ENCODE measurements at places on chromosomes 4 and X.

- no peak for DNase-seq
Measured at GRCh38 chr4:37890801-37891259, at the start of gene TBC1D1. Gene TBC1D1 (plus strand): TSS chr4:37891084. CDS start chr4:37902096, 11,012 bp downstream.

DNA sequence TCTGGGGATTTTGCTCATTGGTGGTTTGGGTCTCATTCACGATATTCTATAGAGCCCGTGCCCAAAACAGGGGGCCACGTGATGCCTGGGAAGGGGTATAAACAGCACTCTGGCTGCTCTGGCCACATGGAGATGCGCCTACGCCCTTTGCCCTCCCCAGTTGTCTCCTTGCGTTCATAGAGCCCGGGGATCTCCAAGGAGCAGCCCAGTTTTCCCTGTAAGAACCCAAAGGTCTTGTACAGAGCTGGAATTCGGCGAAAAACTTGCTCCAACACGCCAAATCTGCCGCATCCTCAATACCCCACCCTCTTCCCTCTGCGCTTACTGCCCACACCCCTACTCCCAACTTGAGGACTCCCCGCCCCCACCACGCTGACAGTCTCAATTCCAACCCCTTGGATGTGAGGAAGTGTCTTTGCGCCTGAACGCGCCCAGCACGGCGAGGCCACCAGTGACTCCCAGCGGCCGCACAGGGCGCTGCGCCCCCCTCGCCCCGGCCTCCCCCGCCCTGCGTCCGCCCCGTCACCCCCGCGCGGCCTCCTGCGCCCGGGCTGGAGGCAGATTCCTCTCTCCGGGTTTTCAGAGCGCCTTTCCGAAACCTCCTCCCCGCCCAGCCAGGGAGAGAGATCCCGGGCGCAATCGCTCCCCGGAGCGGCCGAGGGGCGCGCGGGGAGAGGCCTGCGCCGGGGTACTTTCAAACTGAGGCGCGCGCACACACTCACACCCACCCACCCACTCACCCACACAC, at the start of gene NHS:
Gene NHS (plus strand): TSS at position 582 of the 748 bp plus-strand sequence. CDS start 558 bp downstream, outside the sequence.
- DNase-seq: no peak

DNA sequence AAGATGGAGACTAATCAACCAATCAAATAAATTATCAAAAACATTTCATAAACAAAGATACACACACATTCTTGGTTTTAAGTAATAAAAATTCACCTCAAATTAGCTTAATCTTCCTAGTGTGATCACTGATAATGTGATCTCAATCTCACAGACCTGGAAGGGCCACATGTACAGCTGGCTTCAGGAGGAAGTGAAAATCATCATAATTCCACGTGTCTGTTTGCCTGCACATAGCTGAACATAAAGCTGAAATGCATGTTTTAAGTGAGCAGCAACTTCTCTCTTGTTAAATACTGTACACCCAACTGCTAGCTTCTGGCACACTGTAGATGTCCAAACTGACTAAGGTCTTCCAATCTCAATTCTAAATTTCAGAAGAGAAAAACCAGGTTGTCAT, 53.8 kb downstream of the ARHGAP6 start:
- no peak for DNase-seq

DNA sequence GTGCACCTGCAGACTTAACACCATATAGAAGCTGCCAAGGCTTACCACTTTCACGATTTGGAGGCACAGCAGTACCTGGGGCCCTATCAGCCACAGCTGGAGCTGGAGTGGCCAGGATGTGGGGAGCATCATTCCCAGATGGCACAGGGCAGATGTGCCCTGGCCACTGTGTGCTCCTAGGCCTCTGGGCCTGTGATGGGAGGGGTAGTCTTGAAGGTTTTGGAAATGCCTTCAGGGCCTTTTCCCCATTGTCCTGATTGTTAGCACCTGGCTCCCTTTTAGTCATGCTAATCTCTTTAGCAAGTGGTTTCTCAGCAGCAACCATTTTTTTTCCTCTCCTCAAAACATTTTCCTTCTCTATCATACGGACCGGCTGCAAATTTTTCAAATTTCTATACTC, 490.2 kb downstream of the RAB28 start:
- DNase-seq: no peak

GRCh38 chr4:5206016-5206790, 154.9 kb downstream of the STK32B start:
- DNase-seq: no peak

GRCh38 chr4:20421603-20421985, 169.9 kb downstream of the SLIT2 start:
- DNase-seq: no peak

GRCh38 chr4:157196046-157196445, 24.5 kb upstream of the GRIA2 start:
- DNase-seq: no peak

DNA sequence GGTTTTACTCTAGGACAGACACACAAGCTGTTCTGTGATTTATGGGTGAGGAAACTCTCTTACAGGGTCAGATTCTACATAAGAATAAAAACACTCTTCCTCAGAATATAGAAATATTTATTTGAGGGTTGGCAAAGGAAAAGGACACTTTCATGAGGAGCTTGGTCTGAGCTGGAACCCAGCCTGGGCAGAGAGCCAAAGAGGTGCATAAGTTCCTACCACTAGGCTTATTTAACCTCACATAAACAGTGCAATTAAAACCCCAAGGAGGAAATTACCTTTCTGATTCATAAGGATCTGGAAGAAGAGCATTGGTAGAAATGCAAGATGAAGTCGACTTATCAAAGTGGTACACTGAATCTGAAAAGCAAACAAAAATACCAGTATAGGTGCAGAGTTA, 32.9 kb downstream of the SETD7 start:
- no peak for DNase-seq

DNA sequence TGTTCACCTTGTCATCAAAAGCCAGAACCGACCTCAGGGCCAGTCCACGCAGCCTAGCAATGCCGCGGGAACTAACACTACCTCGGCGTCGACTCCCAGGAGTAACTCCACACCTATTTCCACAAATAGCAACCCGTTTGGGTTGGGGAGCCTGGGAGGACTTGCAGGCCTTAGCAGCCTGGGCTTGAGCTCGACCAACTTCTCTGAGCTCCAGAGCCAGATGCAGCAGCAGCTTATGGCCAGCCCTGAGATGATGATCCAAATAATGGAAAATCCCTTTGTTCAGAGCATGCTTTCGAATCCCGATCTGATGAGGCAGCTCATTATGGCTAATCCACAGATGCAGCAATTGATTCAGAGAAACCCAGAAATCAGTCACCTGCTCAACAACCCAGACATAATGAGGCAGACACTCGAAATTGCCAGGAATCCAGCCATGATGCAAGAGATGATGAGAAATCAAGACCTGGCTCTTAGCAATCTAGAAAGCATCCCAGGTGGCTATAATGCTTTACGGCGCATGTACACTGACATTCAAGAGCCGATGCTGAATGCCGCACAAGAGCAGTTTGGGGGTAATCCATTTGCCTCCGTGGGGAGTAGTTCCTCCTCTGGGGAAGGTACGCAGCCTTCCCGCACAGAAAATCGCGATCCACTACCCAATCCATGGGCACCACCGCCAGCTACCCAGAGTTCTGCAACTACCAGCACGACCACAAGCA, 898 bp downstream of the UBQLN2 start:
- DNase-seq: peak; percentile 11

GRCh38 chr4:91243132-91243531, 1060.6 kb upstream of the GRID2 start:
- DNase-seq: no peak

DNA sequence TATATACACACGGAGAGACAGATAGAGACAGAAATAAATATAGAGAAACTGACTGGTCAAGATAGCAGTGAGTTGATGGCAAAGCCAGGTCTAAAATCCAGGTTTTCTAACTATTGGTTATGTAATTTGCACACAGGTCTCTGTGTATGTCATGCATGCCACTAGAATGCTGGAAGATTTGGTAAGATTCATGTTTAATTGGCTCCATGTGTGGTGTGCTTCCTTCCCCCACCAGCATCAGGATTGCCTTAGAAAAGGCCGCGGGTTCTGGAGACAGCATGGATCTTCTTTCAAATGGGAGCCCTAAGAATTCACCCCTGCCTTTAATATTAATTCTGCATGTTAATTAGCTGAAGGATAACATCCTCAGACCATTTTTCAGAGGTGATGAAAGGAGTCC, 31.3 kb downstream of the HAND2 start:
- DNase-seq: no peak

GRCh38 chr4:6065934-6066590, 47.8 kb upstream of the C4orf50 start:
- DNase-seq: no peak

- DNase-seq: no peak
Measured at GRCh38 chrX:150990910-150991309, 7.8 kb downstream of the HMGB3 start.

- DNase-seq: no peak
Measured at GRCh38 chr4:101855239-101855638, 64.7 kb downstream of the BANK1 start.
